ENCODE measurements at places on chromosomes 6 and 20.

DNA sequence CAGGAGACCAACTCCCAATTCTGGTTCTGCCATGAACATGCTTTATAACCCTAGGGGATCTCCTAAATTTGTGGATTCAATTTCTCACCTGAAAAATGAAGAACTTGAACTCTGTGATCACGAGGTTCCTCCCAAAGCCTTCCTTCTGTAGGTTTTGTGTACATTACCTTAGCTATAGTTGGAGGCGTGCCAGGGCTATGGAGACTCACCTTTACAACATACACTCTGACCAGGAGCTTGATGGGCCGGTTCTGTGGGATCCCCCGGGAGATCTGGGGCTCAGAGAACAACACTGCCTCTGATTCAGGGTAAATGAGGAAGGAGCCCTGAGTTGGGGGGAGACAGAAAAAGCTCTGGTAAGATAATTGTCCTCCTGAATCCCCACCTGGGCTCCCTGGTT lies 34.1 kb downstream of the ERGIC3 start:
- no peak for DNase-seq

- peak; percentile 49 for DNase-seq
Measured at GRCh38 chr6:26613689-26614683, 17.2 kb downstream of the ABT1 start.

DNA sequence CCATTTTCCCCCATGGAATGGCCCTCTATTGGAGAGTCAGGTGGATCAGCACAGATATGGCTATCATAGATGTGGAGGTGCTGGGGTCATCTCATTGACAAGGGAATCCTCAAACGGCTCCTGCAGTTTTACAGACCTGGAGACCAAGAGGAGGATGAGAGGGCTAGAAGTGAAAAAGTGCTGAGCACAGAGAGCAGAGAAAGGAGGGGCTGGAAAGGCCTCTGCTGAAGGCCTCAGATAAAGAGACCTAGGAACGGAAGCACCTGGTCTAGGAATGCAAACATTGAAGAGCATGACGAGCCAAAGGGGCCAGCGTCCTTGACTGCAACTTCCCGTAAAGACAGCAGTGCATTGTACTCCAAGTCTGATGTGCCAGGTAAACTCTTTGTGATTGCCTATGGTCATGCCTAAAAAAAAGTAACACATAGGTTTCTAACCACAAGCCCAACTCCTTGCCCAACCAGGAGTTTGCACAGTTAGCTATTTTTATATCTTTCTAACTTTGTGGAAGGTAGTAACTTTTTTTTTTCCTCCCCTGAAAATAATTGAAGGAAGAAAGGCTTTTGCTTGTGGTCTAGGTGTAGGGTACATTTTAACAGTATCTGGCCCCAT lies 15.2 kb downstream of the RSPH4A start:
- no peak for DNase-seq

- DNase-seq: no peak
Measured at GRCh38 chr20:62461157-62461556, 14.6 kb downstream of the GATA5 start.

- DNase-seq: no peak
Measured at GRCh38 chr6:106882138-106882537, 92.4 kb downstream of the CD24 start.

DNA sequence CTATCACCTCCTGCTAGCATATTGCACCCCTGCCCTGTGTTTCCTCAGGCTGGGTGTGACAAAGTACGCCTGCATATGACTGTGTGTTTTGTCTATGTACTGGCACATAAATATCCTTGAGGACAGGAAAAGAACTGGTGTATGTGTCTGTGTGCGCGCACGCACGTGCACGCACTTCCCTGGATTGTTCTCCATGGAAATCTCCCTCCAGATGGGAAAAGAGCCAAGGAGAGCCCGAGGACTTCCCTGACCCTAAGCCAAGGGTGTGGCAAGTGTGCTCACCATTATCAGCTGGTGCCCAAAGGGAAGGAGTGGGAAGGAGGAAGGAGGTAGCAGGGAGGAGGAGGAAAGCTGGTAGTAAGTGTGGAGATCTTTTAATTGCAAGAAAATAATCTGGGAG lies 117.6 kb downstream of the HIVEP2 start:
- no peak for DNase-seq

DNA sequence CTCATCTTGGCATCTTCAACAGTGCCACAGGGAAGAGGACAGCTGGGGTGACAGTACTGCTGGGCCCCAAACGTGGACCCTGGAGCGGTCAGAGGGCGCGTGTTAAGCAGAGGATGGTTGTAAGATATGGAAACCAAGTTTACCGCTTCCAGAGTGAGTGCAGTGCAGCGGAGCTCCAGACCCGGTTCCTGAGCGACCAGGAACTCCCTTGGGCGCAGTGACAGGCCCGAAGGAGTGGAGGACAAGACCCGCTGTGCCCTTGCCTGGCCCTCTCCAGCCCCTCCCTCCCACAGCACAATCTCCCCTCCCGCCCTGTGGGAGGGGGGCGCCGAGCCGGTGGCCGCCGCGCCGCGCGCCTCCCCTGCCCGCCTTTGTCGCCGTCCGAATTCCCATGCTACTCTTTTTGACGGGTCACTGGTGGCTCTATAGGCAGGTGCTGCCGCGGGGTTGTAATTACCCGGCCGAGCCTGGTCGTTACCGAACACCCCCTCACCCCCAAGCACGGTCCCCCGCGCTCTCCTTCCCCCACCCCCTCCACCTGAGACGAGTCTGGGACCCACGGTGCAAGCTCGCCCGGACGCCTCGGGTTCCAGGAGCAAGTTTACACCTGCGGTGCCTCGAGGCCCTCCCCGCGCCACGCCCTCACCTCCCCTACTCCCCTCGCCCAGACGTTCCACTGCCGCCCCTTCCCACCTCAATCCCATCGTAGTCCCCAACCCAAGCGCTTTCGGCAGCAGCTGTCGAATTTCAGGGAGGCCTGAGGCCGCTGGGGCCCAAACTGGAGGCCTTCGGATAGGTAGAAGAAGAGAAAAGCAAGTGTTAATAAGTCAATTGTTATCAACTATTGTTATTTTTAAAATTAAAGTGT lies 3.9 kb downstream of the NR2E1 start:
- DNase-seq: peak; percentile 28

- no peak for DNase-seq
Measured at GRCh38 chr6:126888727-126889725, 229.4 kb upstream of the RSPO3 start.

DNA sequence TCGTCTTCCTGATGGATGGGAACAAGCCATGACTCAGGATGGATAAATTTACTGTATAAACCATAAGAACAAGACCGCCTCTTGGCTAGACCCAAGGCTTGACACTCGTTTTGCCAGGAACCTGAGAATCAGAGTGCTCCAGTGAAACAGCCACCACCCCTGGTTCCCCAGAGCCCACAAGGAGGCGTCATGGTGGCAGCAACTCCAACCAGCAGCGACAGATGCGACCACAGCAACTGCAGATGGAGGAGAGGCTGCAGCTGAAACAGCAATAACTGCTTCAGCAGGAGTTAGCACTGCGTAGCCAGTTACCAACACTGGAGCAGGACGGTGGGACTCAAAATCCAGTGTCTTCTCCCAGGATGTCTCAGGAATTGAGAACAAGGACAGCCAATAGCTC lies 100.9 kb upstream of the SAMD5 start:
- no peak for DNase-seq

DNA sequence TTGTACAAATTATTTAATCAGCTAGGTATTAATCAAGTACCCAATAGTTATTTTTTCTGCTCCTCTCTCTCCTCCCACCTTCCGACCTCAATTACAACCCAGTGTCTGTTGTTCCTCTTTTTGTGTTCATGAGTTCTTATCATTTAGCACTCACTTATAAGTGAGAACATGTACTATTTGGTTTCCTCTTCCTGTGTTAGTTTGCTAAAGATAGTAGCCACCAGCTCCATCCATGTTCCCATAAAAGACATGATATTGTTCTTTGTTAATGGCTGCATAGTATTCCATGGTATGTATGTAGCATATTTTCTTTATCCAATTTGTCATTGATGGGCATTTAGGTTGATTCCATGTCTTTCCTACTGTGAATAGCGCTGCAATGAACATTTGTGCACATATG lies 652.8 kb upstream of the CITED2 start:
- no peak for DNase-seq

DNA sequence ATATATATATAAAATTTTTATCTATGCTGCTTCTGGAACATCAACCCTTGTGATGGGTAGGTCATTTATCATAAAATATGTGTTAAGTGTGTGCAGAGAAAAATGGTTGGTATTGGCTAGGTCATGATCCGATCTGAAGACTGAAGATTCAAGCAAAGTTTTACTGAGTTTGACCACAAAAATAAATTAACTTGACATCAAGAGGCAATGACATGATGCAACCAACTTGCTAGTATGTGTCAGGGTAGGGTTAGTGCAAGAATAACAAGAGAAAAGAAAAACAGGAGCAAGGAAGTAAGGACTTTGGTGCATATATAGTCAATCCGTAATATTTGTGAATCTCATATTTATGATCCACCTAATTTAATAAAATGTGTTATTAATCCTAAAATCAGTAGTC lies 1202.0 kb upstream of the ADGRB3 start:
- no peak for DNase-seq

GRCh38 chr20:53921443-53921973 lies 148.9 kb downstream of the BCAS1 start:
- no peak for DNase-seq

DNA sequence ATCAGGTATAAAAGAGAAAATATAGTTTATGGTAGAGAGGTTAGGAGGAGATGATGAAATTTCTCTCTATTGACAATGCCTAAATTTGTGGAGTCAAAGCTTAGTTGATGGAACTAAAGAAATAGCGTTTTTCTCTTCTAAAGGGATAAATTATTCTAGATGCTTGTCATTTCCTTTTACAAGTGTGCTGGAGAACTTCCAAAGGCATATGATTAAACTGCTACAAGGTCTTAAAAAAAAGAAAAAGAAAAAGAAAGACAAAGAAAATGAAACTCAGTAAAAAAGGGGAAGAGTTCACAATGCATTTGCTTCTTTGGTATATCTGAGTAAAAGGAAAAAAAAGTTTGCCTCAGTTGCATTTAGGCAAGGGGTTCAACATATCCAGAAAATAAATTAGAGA lies 499.8 kb upstream of the PTCHD4 start:
- DNase-seq: no peak

DNA sequence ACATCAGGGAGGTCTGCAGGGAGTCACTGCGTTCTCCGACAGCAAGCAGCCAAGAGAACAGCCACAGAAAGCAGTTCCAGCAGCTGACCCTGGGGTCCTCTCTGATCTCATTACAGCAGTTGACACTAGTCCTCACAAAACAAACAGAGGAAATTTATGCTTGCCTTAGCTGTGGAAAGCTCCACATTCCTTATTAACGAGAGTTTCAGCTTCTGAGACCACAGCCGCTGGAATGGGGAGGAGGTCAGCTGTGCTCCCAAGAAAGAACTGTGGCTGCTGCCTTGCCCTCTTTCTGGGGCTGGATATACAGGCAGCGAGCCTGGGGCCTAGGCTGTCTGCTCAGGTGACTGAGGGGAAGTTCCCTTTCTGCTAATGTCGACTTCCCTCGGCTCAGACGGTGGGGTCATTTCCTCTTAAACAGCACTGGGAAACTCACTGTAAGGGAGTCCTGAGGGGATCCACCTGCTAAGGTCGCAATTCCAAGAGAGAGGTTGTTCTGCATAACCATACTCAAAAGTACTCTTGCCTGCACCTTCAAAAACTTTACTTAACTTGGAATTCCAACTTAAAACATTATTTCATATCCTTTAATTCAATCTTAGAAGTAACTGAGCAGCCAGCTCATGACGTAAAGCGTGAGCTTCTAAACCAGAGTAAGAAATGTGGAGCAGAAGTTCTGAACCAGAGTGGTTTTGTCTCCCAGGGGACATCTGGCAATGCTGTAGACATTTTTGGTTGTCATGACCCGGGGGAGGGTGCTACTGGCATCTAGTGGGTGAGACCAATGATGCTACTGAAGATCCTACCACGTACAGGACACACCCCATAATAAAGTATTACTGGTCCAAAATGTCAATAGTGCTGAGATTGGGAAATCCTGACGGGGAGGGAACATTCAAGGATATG lies 80.3 kb downstream of the BACH2 start:
- no peak for DNase-seq

DNA sequence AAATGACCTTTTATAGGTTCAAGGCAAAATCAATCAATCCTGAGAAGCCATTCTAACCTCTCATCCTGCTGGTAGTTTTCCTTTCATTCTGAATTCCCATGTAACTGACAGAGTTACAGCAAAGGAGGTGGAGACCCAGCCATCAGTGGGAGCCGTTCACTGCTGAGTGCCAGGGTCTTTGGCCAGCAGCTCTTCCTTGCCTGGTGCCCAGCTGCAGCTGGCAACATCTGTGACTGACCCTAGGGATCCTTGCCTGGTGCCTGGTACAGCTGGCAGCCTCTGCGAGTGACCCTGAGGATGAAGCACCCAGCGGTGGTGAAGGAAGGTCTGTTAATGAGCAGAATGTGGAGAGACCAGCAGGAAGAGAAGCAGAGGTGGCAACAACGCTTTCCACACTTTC lies 314.6 kb downstream of the THBS2 start:
- DNase-seq: no peak

GRCh38 chr20:43584448-43585136 lies 6.1 kb upstream of the IFT52 start:
- DNase-seq: peak; percentile 67

- DNase-seq: no peak
Measured at GRCh38 chr6:25359891-25360290, 80.7 kb downstream of the CARMIL1 start.

- no peak for DNase-seq
Measured at GRCh38 chr6:4872841-4873240, 96.6 kb downstream of the CDYL start.

DNA sequence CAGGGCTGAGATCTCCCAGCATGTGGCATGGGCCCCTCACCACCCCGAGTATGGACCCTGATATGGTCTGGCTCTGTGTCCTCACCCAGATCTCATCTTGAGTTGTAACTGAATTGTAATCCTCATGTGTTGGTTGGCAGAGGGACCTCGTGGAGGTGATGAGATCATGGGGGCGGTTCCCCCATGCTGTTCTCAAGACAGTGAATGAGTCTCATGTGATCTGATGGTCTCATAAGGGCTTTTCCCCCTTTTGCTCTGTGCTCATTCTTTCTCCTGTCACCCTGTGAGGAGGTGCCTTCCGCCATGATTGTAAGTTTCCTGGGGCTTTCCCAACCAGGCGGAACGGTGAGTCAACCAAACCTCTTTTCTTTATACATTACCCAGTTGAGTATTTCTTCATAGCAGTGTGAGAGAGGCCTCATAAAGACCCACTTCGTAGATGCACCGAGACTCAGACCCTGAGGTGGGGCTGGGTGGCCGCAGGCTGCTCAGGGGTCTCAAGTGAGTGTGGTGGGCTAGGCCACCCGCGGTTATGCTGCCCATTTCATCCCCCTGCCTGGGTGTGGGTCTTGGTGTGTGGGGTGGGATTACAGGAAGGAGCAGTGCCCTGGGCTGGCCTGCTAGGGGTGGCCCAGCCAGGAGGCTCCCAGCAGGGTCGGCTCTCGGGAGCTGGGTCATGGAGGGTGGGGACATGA lies 26.2 kb upstream of the GATA5 start:
- no peak for DNase-seq

GRCh38 chr6:111842271-111842822 lies 30.9 kb downstream of the FYN start:
- DNase-seq: no peak

GRCh38 chr6:153591159-153591558 lies 447.9 kb upstream of the OPRM1 start:
- no peak for DNase-seq
